NCI-H1417 treated with DMSO at 0.1 percent for 48 hours (cell line): ENCODE measurements at places on chromosomes 13 and 19.

GRCh38 chr19:926589-927350 lies 935 bp downstream of the ARID3A start:
- DNase-seq = no peak

- no peak for DNase-seq
These were observed 73.1 kb upstream of the MTIF3 start for GRCh38 chr13:27523346-27524073.

DNA sequence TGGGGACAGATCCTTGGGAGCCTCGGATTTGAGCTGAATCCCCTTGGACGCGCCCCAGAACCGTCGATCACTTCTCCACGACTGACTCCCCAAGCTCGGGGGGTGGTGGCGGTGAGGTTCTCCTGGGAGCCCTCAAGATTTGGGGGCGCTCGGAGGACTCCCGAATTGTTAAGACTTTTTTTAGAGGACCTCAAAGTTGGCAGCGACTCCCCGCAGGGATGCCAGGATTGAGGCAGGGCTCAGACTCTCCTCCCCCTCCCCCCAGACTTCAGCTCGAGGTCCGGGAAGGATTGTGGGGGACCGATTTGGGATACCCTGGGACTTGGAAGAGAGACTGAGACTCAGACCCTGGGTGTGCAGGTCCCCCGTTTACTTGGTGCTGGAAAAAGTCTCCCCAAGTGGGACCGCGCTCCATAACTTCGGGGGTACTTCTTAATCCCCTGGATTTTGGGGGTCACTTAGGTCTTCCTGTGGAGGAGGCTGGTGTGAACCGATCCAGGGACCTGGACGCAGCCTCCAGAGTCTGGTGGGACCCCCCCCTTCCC lies 665 bp downstream of the VASP start:
- DNase-seq = no peak

GRCh38 chr13:36418022-36418805 lies 14.1 kb upstream of the CCNA1 start:
- DNase-seq = no peak

- DNase-seq = no peak
These were observed 275.5 kb downstream of the ENOX1 start for GRCh38 chr13:43510956-43511901.

DNA sequence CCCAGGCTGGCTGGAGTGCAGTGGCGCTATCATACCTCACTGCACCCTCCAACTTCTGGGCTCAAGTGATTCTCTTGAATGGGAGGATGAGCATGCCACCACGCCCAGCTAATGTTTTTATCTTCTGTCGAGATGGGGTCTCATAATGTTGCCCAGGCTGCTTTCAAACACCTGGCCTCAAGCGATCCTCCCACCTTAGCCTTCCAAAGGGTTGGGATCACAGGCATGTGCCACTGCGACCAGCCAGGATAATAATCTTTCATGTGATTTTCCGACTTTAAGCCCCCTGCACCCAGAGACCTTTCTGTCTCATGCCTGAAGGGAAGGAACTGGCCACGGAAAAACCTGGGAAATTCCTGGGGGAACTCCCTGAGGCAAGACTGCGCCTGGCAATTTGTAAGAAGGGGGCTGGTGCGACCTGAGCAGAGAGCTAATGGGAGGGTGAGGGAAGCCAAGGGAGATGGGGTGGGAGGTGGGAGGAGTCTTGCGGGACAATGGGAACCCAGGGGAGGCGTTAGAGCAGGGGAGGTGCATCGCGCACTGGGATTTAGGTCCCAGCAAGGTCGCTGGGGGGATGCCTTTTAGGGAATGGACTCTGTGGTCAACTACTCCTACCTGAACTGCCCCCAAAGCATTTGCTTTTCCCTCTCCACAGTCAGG lies 1.2 kb upstream of the CCDC124 start:
- DNase-seq = no peak

GRCh38 chr13:103694033-103694432 lies 627.8 kb upstream of the SLC10A2 start:
- no peak for DNase-seq

GRCh38 chr13:114035583-114036531 lies 62.0 kb upstream of the C13orf46 start:
- DNase-seq = no peak

DNA sequence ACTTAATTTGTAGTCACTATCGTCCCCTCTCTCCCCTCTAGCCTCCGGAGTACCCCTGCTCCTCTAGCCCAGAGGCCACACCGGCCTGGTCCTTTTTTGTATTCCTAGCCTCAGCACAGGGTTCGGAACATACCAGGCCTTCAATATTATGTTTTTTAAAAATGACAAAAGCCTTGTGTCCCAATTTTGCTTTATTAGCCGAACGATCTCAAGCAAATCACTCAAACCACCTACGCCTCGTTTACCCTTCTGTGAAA lies 463 bp upstream of the POMP start:
- no peak for DNase-seq

DNA sequence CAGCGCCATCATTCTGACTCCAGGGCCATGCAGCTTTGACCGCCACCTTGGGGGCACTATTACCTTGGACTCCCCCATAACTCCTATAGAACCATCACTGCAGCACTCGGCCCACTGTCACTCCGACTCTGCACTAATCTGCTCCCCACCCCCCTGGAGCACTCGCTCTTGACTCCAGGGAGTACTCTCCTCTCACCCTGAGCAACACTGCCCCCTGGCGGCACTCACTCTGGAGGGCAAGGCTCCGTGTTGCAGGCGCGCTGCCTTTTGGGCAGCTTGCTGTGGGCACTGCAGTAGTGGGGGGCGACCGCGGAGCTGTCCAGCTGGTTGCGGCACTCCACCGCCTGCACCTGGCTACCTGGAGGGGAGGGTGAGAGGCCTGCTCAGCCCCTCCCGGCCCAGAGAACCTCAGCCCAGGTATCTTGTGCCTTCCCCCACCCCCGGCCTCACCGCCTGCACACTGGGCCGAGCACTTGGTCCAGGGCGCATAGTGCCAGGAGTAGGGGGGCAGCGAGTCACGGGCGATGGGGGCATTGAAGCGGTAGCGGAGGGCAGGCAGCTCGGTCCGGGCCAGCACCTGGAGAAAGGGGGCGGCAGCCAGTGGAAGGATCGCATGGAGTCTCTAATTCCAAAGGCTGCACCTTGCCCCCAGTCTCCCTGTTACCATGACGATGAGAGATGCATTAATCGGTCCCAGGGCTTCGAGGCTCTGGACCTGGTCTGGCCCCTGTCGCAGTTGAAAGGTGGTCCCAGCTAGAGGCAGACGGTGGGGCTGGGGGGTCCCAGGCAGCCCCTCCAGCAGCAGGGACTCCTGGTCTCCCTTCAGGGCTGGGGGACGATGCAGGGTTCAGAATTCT lies 8.9 kb upstream of the MYO1F start:
- DNase-seq = no peak

DNA sequence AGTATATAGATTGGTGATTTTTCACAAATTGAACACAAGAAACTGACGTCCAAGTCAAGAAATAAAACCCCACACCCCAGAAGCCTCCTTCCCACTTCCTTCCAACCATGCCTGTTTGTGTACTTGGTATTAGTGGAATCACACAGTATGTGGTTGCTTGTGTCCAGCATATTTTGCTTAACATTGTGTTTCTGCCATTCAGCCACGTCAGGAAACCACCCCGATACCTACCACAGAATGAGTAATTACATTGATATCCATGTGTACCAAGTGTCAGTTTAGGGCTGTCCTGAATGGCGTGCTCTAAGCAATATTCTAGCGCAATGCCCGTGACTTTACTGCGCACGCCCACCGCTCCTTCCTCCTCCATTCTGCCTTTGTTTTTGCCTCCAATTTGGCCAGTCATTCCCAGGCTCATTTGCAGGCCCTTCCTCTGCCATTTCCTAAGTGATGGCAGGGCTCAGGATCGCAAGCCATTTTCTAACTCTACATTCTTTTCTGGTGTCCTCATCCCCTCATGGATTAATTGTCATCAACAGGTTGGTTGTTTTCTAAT lies 25.9 kb upstream of the MPHOSPH8 start:
- DNase-seq = no peak

GRCh38 chr19:2344381-2344870 lies 15.6 kb upstream of the TMPRSS9 start:
- no peak for DNase-seq

GRCh38 chr13:38535261-38535660 lies 151.6 kb upstream of the FREM2 start:
- no peak for DNase-seq

DNA sequence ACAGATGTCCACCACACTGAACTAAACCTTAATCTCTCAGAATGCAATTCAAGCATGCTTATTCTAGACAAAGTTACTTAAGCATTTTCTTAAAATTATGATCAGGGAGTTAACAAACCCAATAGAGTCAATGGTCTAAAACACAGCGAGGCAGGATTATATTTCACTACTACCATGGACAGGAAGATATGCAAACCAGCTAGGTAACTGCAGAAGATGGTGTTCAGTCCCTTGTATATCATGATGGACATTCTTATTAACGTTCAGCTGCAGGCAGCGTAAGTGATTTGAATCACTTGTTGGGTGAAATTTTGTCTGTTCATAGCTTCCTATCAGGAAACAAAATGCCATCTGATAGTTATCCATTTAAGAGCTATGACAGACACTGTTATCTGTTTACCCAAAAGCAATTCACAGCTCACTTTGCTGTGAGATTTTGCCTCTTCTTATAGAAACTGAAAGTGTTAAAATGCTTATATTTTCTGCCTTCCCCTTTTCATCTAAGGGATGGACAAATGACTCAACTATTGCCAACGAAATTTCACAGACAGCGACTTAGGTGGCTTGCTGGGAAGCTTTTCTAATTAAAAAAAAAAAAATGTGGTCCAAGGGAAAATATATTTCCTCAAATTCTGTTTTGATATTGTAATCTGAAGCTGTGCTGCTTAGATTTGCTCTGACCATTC lies 591.9 kb downstream of the DACH1 start:
- no peak for DNase-seq

DNA sequence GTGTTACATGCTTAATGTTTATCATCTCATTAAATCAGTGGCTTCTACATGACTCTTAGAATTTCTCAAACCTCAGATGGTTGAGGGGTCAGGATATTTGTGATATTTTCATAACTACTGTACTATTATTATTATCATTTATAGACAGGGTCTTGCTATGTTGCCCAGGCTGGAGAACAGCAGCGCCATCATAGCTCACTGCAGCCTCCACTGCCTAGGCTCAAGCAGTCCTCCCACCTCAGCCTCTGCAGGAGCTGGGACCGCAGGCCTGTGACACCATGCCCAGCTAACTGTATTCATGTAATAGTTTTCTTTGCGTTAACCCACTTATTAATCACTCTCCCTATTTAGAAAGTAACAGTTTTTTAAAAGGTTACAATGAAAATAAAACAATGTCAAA lies 9.5 kb downstream of the IER2 start:
- DNase-seq = no peak

DNA sequence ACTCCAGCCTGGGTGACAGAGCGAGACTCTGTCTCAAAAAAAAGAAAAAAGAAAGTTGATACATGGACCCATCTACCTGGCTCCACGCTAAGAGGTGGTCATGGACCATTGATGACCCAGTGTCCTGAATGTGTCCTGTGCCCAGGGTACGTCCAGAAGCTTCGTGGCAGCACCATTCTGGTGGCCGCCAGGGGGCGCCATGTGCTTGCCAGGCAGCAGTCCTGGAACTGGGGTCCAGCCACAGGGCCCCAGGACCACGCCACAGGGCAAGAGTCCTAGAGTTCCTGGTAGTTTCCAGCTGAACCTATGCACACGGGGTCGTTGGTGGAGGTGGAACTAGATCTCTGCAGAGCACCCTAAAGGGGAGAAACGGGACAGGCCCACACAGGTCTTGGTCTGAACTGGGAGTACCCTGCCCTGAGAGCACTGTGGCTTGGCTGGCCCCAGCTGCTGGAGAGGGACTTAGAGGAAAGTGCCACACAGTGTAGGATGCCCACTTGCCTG lies 19.9 kb upstream of the FBXO27 start:
- no peak for DNase-seq

GRCh38 chr19:29680447-29680846 lies 15.2 kb downstream of the PLEKHF1 start:
- DNase-seq = no peak

DNA sequence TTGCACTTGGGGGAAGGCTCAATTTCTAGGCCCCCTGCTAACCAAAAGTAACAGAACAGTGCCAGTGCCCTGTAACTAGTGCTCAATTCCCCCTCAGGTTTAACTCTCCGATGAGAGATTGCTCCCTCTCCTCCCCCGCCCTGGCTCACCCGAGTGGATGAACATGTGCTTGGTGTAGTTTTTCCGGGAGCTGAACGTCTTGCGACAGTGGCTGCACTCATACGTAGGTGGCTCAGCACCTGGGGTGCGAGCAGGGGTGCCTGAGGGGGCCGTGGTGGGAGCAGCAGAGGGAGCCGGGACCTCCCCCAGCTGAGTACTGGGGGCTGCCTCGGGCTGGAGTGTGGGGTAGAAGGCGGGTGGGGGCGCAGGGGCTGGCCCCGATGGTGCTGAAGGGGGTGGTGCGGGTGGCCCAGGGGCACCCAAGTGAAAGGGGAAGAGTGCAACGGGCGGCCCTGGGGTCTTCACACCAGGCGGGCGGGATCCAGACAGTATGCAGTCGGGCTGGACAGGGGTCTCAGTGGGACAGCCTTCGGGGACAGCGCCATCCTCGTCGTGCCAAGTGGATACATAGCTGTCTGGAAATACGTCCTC lies 3.3 kb downstream of the ZBTB45 start:
- DNase-seq = no peak

DNA sequence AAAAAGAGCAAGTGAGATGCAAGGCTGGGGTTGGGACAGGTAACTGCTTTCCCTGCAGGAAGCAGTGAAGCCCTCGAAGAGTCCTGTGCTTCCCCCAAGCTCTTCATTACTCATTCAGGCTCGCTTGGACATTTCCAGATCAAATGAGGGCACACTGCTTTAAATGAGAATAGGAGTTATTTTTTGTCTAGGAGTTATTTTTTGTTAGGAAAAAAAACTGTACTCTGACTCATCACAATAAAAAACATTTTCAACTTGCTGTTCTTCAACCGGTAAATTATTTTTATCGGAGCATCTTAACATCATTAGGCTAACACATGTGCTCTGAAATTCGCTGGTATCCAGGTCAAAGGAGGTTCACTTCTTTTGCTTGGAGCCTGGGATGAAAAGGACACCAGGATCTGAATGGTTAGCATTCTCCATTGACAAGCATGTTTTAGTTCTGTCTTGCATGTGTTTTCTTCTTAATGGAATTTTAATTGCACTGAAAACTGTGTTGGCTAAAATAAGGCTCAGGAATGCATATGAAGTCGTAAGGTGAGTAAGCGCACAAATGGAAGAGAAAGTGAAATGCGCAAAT lies 80.7 kb upstream of the STK24 start:
- DNase-seq = no peak
